ENCODE measurements at places on chromosomes 2 and 18.
A peak's percentile ranks its signal among the peaks of the same experiment; 100 is the strongest.

- no peak for DNase-seq
Measured at GRCh38 chr2:214382229-214382628, 28.6 kb upstream of the VWC2L start.

- peak; percentile 86 for DNase-seq
Measured at GRCh38 chr18:33577685-33578517, at the start of gene ASXL3. TSS of gene ASXL3 (plus strand) at chr18:33578219. CDS start at chr18:33578632, 413 bp downstream.

GRCh38 chr18:50992351-50992762, 24.5 kb downstream of the ELAC1 start:
- no peak for DNase-seq

GRCh38 chr2:217993138-217993537, 9.7 kb downstream of the TNS1 start:
- DNase-seq, result no peak

DNA sequence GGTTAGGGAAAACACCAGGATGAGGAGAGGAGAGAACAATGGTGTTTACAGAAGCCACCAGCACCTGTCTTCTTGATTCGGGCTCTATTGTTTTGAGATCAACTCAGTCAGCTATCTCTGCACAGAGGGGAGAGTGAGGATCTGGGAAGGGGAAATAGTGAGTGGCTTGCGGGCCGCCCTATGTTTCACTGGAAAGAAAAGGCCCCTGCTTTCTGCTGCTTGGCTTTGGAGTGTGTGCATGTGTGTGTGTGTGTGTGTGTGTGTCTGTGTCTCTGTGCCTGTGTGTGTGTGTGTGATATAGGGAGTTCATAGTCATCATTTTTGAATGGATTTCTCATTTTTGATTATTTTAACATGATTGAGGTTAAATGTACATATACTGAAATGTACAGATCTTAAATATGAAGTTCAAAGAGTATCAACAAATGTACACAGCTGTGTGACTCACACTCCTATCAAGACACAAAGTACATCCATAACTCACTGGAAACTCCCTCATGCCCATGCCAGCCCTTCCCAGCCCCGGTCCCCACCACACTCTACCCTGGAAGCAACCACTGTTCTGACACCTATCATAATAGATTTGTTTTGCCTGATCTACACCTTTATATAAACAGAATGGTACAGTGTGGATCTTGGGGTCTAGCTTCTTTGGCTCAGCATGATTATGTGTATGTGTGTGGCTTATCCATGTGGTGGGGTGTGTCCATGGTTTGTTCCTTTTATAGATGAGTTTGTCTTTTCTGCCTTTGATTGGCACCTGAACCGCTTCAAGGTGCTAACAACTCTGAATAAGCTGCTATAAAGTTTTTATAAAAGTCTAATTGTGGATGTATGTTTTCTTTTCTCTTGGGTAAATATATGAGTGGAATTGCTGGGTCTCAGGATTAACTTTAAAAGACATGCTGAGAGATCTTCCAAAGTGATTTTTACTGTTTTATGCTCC, 258.3 kb downstream of the SETBP1 start:
- DNase-seq, result no peak

GRCh38 chr2:71951718-71952404, 195.8 kb downstream of the CYP26B1 start:
- no peak for DNase-seq

GRCh38 chr18:55998071-55998522, 410.1 kb upstream of the TCF4 start:
- no peak for DNase-seq

GRCh38 chr2:24986372-24986771, 14.6 kb upstream of the DNAJC27 start:
- DNase-seq, result no peak

DNA sequence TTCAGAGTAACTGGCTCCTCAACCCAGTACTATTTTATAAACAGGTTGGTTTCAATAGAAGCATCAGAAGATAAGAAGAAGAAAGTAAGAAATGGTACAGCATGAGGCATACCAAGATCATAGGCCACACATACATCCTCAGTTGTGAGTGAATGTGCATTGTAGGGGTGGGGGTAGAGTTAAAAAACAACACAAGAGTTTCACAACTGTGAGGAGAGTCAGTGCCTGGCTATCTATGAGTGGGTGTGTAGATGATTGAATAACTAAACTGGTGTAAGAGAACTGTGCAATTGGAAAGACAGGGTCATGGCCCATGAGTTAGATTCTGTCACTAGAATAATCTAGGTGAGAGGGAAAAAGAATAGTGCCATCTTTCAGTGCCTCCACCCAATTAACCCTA, 748.2 kb upstream of the ACVR2A start:
- DNase-seq, result no peak

GRCh38 chr2:146429366-146429765, 1415.5 kb upstream of the ACVR2A start:
- DNase-seq, result no peak

GRCh38 chr2:19806591-19806990, 95.2 kb downstream of the TTC32 start:
- DNase-seq, result no peak

- no peak for DNase-seq
Measured at GRCh38 chr2:241282555-241282954, 32.9 kb downstream of the HDLBP start.

DNA sequence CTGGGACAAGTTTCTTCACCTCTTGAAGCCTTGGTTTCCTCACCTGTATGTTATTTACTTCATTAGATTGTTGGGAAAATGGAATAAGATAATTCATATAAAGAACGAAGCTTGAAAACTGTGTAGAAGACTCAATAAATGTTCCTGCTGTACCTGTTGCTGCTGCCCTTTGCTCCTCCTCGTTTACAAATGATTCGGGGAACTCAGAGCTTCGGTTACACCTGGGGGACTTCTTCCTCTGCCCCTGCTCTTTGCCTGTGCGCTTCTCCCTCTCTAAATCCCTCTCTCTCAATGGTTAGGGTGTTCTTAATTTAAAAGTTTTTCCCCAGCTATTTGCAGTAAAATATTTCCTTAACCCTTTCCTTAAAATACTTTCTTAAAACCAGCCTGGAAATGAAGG, 3.3 kb upstream of the RMDN2 start:
- DNase-seq, result no peak

- no peak for DNase-seq
Measured at GRCh38 chr18:47788621-47789020, 141.8 kb downstream of the SMAD2 start.

- no peak for DNase-seq
Measured at GRCh38 chr2:181973171-181973783, 12.4 kb upstream of the PPP1R1C start.

- DNase-seq, result no peak
Measured at GRCh38 chr2:185771396-185771795, 32.8 kb downstream of the FSIP2 start.

- no peak for DNase-seq
Measured at GRCh38 chr2:190447766-190448165, 39.6 kb downstream of the MFSD6 start.

DNA sequence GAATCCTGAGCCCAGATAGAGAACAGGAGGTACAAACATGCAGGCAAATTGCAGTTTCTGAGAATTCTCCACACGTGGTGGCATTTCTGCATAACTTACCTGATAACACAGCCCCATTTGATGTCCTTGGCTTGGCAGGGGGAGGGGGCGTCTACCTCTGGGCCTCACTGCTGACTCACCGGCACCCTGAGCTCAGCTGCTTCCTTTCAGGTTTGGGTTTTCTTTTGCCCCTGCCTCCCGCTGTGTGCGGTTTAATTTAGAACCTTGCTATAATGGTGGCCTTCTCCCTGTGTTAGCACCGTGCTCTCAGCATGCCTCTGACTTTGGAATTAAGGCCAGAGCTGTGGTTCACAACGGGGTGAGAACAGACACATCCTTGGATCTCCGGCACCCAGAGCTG, 4.4 kb downstream of the CTIF start:
- no peak for DNase-seq

GRCh38 chr2:142892715-142893114, 15.3 kb downstream of the KYNU start:
- DNase-seq, result no peak

- DNase-seq, result no peak
Measured at GRCh38 chr2:233981574-233982420, 64.6 kb downstream of the TRPM8 start.

DNA sequence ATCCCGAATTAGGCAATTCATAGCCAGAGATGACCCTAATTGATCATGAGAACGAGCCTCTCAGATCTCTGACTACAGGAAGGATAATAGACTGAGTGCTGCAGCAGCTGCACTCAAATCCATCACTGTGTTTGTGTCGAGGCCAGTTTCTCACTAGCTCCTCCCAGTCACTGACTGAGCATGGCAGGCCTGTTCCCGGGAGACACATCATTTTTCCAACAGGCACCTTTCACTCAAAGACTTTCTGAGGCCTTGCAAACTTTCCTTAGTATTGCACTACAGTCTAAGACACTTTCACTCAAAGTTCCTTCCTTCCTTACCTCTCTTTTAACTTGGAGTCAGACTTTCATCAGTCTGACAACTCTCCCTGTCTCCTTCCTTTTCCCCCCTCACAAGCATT, 13.7 kb downstream of the SOS1 start:
- no peak for DNase-seq

DNA sequence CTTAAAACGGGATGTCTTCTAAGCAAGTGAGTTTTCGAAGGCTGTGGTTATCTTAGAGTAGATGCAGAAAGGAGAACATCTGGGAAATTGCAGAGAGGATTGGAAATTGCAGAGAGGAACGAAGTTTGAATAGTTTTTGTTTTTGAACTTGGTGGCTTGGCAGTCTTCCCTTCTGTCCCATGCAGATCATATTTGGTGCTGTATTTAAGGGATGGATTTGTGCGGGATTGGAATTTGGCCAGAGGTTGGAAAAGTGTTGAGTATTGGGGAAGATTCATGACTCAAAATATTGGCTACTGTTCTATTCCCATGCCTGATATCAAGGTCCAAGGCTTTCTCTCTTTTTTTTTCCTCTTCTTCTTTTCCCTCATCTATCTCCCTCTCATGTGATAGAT, 18.2 kb downstream of the PTPRM start:
- DNase-seq, result no peak

- no peak for DNase-seq
Measured at GRCh38 chr2:177692783-177693269, 300.3 kb downstream of the AGPS start.

DNA sequence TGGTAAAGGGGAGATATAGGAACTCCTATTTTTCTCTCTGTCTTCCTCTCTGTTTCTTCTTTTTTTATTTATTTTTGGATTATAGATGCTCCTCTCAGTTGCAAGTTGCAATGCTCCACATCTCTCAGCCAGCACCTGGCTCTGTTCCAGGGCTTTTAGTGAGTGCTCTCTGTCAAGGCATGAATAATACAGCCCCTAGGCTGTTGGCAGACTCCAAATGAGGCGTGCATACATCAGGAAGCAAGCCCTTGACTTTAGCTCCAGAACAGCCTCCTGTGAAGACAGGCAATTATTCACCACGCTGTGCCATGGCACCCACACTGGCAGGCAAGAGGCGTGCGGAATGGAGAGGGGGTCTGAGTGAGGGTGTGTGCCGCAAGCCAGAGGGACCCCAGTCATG, 228.1 kb upstream of the PXDN start:
- no peak for DNase-seq

DNA sequence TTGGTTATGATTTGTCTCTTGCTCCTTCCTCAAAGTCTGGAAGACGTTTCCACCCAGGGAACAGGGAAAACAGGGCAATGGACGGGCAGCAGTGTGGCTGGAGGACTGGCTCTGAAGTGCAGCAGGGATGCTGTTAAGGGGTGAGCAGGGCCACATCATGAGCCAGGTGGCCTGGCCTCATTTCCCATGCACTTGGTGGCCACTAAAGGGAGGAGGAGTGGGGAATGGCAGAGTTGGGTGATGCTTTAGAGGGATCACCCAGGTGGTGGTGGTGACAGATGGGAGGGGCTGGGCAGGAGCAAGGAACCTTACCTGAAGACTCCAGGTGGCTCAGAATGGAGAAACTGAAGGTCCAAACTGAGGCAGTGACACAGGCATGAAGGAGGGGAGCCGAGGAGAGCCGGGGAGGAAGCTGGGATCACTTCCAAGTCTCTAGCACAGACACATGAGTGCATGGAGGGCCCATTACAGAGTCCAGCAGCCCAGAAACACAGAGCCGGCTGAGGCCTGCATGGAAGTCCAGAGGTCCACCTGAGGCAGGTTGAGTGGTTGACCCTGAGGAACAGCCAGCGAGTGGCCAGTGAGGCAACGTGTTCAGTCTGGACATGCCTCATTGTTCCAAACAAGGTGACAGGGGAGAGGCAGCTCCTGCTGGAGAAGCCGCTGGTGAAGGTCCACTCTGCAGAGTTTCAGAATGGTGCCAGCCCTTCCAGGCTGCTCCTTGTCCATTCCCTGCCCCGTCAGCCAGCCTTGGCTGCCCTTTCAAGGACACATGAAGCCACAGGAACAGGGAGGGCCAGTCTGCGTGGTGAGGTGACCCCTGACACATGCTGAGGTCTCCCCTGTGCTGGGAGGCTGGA, 91.7 kb downstream of the LPIN1 start:
- no peak for DNase-seq

GRCh38 chr2:224751996-224752698, 36.0 kb upstream of the CCDC195 start:
- no peak for DNase-seq

DNA sequence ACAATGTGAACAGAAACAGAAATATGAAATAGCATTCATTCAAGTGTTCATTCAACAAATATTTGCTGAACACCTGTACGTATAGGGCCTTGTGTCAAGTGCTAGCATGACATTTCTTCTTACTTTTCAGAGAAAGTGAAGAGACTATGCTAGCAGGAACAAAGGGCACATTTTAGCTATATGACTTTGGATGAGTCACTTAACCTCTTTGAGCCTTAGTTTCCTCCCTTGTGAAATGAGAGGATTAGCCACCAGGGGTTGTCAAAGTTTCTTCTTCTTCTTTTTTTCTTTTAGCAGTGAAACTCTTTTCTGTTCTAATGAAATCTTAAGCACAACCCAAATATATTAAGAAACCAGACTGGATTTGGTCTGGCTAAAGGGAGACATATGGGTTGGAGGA, 53.1 kb downstream of the FIGN start:
- DNase-seq, result no peak

DNA sequence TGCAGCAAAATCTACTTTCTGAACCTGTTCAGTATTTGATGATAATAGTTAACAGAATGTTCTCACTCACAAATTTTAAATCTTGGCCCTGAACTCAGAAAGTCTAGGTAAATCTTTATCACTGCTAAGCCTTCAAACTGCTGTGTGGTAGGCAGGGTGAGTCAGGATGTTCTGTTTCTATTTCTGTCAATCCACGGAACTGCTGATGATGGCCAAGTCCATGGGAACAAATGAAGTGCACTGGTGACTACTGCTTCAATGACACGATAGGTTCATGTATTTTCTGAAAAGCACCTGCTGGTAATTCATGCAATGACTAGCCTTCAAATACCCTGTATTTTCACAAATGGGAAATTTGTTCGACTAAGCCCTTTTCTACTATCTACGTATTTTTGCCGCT, 14.2 kb downstream of the NIFK start:
- DNase-seq, result no peak

Data from coronary artery (tissue), 2 donors.